ENCODE measurements at places on chromosomes 7 and 10.

DNA sequence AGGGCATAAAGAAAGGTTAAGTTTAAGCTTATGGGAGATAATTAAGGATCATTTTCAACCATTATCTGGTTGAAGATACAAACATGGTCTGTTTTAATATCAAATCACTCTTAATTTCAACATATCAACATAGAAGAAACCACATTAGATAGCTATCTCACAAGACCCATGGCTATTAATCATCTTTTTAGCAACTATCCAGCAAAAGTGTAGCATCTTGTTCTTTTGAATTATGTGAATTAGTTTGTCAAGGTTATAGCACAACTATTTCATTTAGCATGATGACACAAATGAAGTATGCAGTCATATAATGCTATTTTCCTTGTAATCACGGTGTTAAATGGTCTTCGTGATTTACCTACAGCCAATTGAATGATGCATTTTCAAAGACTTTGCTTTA, 58.9 kb upstream of the PPP1R9A start:
- DNase-seq: no peak

DNA sequence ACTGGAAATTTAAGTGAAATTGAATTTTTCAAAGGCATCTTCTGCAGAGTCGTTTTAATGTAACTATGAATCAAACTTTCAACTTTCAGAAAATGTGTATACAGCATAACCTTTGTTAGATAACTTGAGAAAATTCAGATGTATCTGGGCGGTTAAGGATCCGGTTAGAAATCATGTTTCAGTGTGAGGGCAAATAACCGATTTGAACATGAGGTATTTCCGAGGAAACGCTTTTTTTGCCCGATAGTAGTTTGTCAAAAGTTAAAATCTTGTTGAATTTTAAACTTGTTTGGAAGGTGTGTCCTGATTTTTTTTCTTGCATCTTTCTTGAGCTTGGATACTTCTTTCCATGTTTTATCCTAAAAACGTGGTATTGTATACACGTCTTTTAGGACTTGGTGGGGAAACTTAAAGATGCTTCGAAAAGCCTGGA, 1.3 kb upstream of the BMI1 start:
- no peak for DNase-seq

- no peak for DNase-seq
Observed at GRCh38 chr7:55556031-55556430, 16.3 kb downstream of the VOPP1 start.

- DNase-seq: no peak
Observed at GRCh38 chr7:30969604-30969970, 5.8 kb downstream of the GHRHR start.

DNA sequence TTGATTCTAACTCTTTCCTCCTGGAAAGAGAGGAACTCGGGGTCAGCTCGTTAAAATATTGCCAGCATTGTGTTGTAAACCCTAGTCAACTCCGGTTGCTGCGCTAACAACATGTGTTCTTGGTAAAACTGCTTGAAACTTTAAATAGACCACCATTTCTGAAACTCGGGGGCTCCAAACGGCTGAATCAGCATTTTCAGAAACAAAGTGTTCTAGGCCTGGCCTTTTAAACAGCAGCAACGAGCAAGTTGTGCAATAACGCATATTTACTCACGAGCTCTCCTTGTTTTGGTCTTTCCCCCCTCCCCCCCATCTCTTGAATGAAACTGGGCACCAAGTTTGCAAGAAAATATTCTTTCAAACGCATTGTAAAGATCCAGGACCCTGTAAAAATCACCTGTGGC, 9.2 kb upstream of the GRB10 start:
- DNase-seq: no peak

DNA sequence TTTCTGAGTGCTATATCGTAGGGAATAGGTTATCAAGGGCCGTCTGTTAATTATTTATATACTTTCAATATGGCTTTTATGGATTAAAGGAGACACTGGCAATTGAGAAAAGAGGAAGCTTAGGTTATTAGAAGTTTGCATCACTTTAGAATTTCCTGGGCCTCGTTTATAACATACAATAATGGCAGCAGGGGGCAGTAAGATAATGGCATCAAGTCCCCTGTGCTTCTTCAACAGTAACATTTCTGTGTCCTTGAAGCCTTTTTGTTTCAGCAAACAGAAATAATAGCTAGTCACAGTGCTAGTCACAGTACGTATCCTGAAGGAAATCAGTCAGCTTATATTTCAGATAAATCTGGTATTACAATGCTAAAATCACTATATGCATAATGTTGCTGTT, 41.9 kb downstream of the SPAM1 start:
- DNase-seq: no peak

- no peak for DNase-seq
Observed at GRCh38 chr7:119929891-119930290, 343.1 kb upstream of the KCND2 start.

- DNase-seq: no peak
Observed at GRCh38 chr10:3033925-3034324, 33.4 kb upstream of the PFKP start.

DNA sequence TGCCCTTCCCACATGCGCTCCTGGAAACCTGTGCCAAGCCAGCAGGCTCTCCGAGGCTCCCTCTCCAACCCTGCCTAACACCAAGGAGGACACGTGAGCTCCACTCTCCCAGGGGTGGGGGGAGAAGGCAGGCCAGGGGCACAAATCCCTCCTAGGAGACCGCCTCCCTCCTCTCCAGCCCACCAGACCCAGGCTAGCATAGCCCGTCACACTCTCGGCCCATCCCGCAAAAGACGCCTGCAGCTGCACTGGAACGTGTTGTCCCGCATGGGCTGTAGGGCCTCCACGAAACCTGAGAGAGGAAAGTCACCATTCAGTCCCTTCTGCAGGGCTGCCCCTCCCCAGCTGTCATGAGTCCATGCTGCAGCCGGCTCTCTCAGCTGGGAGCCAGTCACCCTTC, 126.3 kb downstream of the MAD1L1 start:
- no peak for DNase-seq

DNA sequence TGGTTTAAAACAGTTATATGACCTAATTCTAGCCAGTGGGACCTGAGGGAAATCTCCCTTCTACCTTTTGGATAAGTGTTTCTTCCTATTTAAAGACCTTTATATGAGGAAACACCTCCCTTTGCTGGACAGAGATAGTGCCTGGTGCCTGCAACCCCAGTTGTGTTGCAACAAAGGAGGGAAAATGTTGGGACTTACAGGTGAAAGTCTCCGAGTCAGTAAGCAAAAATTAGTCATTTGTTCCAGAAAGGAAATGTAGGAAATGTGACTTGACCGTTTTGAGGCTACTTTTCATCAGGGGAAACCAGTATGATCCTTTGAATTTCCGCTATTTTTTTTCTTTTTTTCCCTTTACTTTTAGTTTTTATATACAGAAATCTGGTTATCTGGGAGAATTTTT, 165.5 kb downstream of the DKK1 start:
- DNase-seq: no peak

GRCh38 chr10:82942286-82943099, 1067.5 kb downstream of the NRG3 start:
- no peak for DNase-seq

- no peak for DNase-seq
Observed at GRCh38 chr10:115606741-115607140, 513.6 kb downstream of the ATRNL1 start.

- no peak for DNase-seq
Observed at GRCh38 chr7:131501422-131501821, 55.0 kb downstream of the PODXL start.

DNA sequence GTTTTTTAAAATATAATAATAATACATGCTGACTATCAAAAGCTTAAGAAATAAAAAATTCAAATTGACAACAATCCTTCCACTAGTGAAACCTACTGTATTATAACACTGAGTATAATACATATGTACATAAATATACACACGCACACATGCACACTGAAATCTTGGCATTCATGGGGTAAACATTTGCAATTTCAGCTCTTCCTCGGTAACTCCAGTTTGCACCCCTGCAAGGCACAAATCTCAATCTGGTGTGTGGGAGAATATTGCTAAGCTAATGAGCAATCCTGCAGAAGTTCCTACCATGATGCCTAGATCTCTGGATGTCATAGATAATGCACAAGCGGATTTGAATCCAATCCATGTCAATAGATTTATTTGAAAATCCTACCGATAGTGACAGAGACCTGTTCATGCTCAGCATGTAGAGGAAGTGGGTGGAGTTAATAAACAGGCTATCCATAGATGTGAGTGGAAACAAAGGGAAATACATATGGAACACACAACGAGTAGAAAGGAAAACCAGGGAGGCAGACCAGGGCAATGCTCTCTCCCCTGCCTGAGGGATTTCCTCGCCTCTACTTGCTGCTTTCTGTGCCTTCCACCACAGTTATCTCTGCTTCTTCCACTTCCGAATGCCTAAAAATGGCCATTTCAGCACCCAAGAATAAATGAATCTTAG, 38.1 kb upstream of the LANCL2 start:
- DNase-seq: no peak

- no peak for DNase-seq
Observed at GRCh38 chr7:102120666-102121195, 165.9 kb upstream of the SH2B2 start.

- no peak for DNase-seq
Observed at GRCh38 chr10:80333983-80334382, 22.6 kb downstream of the DYDC1 start.

DNA sequence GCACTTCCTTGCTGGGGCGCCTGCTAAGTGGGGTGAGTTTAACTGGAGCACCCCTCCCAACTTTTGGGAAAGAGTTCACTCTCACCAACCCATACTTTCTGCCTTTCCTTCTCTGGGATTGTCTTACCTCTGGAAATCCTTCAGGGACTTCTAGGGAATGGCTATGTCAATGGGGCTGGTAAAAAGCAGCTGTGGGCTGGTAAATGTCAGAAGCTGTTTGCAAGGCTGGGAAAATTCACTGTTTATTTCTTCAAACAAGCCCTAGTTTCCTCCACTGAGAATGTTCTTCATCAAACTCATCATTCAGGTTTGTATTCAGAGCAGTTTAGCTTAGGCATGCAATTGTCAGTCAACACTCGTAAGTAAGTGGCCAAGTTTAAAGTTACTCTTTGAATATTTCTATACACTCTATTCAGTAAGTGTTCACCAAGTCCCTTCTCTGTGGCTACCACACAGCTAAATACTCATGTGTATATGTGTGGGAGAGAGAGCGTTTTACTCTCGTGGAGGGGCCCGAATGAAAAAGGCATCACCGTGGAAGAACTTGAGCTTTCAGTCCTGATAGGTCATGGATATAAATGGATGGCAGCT, 654.8 kb downstream of the LRMDA start:
- no peak for DNase-seq

GRCh38 chr10:74011770-74012169, 13.9 kb downstream of the VCL start:
- DNase-seq: no peak

- no peak for DNase-seq
Observed at GRCh38 chr10:20313665-20314064, 497.4 kb downstream of the PLXDC2 start.

DNA sequence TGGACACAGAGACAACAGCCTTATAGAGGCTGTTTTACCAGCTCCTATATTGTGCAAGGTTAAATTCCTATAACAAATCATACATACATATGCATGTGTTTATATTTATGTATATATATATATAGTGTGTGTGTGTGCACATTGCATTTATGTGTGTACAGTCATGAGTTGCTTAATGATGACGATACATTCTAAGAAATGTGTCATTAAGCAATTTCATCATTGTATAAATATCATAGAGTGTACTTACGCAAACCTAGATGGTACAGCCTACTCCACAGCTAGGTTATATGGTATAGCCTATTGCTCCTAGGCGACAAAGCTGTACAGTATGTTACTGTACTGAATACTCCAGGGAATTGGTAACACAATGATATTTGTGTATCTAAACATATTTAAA, 30.1 kb upstream of the TNKS2 start:
- DNase-seq: no peak

GRCh38 chr7:92266415-92267241, 20.9 kb downstream of the ANKIB1 start:
- no peak for DNase-seq

DNA sequence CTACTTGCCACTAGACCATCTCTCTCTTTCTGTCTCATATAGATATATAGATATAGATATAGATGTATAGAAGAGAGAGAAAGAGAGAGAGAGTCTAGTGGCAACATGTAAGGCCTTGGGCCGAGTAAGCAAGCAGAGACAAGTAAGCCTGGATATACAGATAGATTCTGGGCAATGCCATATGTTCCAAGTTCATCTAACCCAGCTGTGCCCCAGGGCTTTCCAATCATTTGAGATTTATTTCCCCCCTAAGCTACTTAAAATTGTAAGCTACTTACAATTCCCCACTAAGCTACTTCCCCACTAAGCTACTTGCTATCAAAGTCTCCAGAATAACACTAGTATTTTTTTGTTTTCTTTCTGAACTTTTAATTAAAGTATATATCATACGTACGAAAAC, 1094.1 kb downstream of the DNAJB9 start:
- DNase-seq: no peak

DNA sequence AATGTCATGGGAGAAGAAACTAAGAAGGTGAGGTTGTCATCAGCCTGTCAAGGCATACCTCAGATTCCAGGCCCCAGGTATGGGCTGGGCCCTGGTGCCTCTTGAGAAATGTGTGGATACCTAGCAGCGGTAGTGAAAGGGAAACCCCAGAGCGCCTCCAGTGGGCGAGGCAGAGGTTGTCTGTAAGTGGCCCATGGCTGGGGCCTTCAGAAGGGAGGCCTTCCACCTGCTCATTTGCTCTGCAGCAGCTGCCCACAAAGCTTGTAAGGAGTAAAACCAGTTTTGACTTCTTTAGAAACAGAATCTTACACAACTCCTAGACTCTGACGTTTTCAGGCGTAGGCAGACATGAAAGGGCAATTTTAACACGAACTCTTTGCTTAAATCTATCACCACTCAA, 509.9 kb downstream of the PARD3 start:
- DNase-seq: no peak

DNA sequence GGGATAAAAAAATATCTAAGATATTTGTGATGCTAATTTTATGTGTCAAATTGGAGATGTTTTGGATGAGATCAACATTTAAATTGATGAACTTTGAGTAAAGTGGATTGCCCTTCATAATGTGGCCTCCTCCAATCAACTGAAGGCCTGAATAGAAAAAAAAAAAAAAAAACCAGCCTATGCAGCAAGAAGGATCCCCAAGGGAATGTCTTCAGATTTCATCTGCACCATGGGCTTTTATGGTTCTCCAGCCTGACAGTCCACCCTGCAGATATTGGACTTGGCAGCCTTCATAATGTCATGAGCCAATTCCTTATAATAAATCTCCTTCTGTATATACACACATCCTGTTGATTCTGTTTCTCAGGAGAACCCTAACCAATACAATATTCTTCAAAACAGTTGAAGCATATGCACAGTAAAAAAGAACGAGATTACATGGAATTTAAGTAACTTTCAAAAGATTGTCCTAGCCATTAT, 316.9 kb upstream of the PLXDC2 start:
- DNase-seq: no peak

DNA sequence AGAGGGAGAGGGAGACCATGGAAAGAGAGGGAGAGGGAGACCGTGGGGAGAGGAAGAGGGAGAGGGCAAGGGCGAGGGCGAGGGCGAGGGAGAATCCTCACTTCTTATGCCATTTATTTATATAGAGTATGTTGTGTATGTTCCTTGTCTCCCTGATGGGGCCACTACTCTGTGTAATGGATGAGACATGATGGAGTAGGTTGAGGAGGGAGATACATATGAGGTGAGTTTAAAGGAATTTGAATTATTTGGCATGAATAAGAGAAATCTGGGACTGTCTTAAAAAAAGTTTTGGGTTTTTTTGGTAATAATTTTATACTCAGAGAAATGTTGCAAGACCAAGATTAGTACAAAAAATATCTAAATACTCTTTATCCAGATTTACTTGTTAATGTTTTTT, 20.1 kb downstream of the CCSER2 start:
- no peak for DNase-seq
